A673 (cell line): ENCODE measurements at places on chromosomes 11 and 22.

DNA sequence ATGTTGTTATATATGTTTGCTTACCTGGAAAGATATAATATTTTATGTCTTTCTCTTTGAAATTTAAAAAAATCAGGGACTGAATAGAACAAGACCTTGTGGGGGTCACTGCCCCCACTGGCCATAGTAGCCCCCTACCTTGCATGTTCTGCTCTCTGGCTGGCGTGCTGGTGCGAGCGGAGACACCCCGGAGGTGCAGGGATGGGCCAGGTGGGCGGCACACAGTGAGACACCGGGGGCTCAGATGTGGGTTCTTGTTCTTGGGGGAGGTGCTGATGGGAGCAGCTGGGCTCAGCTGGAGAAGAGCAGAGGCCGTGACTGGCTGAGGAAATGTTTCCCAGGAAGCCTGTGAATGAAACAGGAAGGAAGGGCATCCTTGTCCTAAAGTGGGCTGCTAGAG lies 20.2 kb downstream of the GAB4 start:
- no peak for DNase-seq

DNA sequence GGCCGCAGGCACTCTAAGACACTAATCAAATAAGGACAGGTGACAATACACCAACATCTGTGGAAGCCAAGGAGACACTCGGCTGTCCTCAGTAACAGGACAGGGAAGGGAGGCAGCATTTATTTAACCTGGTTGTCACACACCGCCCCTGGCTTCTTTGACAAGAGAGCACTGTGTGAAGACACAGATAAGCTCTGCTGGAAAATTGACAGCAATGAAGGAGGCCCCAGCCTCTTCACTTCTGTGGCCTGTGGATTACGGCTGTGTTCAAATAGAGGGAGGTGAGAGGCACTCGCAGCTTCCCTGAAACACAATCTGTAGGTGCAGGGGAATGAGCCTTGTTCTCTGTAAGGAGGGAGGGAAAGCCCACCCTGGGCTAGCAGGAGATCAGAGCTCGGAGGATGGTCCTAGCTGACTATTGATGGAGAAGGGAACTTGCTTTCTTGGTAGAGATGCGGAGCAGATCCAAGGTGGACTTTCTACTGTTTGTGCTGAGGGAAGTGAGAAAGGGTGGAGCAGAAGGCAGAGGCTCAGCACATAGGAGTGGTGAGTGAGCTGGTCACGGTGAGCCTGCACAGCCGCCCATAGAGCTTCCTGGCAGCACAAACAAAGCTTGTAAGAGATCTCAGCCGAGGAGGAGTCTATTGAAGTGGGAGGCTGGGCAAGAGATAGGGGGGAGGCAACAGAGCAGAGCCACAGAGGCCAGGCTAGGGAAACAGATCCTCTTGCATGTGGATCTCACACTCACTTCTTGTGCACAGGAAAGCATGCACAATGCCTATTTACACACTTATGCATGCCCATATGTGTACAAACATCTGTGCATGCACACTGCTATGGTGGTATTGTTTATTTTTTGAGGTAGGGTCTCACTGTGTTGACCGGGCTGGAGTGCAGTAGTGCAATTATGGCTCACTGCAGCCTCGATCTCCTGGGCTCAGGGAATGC lies 114.6 kb upstream of the THY1 start:
- no peak for DNase-seq

DNA sequence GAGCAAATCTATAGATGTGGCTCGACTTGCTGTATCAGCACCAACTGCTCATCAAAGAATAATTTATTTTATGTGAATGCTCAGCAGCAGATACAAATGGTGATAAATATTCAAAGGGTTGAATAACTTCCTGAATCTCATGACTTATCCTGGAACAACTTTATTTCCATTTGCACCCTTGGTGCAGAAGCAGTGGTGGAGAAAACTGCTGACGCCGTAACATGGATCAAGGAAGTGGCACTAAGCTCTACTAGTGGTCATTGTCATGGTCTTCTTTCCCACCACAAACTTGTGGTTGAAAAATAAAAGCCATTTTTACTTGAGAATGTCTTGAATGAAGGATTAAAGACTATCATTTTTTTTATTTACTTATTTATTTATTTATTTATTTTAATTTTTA lies 14.6 kb downstream of the MARK2 start:
- peak; percentile 49 for DNase-seq

GRCh38 chr11:4025248-4025966 lies 69.2 kb upstream of the RRM1 start:
- peak; percentile 58 for DNase-seq

DNA sequence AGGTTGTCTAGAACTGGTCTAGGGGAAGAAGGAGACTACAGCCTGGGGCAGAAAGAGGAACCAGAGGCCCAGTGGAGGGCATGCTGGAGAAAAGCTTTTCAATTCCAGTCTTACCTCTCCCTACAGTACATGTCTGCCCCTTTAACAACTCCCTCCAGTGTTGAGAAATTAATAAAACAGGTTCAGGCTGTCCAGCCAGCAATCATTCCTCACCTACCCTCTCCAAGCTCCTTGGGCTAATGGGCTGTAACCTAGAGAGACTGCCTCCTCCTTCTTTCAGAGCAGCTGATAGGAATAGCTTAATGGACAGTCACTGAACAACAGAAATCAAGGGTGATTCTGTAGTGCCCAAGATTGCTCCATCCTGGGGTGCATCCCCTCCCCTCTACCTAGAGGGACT lies 8.8 kb downstream of the SLC35F2 start:
- DNase-seq: no peak

GRCh38 chr11:14388352-14388751 lies 29.4 kb upstream of the RRAS2 start:
- DNase-seq: no peak

- DNase-seq: no peak
Measured at GRCh38 chr11:99683933-99684332, 663.2 kb downstream of the CNTN5 start.
